ENCODE measurements at places on chromosomes 6 and 20.

DNA sequence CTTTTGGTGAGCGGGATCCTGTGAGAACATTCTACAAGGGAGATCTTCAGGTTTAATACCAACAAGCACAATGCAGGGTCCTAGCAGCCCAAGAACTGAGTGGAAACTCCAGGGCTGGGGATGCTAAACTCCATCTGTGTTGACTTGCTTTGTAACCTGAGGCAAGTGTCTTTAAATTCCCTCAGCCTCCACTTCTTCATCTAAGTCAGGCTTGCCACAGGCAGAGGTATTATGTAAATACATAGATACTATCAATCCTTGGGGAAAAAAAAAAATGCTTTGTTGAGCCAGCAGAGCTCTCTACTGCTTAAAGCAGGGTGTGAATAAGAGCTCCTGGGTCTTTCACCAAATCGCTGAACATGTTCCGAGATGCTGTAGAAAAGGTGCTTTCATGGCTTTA, 114.2 kb upstream of the PHACTR1 start:
- no peak for DNase-seq

- no peak for DNase-seq
Observed at GRCh38 chr6:138206862-138207261, 11.4 kb downstream of the PBOV1 start.

DNA sequence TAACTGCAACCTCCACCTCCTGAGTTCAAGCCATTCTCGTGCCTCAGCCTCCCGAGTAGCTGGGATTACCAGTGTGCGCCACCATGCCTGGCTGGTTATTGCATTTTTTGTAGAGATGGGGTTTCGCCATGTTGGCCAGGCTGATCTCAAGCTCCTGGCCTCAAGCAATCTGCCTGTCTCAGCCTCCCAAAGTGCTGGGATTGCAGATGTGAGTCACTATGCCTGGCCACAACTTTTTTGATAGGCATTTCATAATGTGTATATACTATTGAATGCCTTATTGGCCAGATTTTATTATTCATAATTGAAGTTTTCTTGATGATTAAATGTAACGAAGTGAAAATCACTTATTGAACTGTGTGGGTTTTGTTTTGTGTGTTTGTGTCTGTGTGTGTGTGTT, 27.9 kb downstream of the FIG4 start:
- DNase-seq, result no peak

DNA sequence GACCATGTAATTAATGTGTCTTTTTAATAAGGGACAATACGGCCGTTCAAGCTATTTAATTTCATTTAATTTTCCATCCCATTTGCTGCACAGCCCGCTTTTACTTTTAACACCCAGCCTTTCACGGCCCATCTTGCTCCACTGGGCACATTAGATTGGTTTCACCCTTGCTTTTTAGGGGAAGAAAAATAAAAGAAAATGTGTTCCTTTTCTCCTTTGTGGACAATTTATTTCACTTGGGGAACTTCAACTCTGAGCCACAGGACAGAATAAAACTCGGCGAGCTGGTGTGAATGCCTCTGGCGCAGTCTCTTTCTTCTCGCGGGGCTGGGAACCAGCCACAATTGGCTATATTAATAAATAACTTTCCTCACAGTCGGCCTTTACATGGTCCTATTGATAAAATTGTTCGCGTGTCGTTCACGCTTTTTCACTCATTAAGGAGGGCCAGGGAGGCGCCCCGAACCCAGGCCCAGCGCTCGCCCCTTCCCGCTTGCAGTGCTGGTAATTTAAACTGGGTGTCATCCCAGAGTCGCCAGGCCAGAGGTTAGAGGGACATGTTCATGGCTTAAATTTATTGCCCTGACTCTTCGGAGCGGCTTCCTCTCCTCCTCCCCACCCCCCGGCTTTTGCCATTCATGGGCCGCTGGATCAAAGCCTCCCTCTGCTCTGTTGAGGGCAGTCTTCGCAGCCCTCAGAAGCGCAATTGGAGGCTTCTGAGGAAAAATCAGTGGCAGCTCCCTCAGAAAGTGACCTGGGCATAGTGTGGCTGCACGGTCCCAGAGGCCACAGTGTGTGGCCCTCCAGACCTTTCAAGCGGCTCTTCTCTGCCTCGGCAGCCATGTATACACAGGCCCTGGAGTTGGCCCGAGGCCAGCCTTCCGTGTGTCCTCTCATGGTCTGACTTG, 2.2 kb upstream of the PRDM13 start:
- DNase-seq, result no peak

GRCh38 chr6:112457886-112458285, 110.8 kb downstream of the RFPL4B start:
- no peak for DNase-seq

- DNase-seq, result no peak
Observed at GRCh38 chr20:63544958-63545516, 2.5 kb downstream of the SRMS start.

DNA sequence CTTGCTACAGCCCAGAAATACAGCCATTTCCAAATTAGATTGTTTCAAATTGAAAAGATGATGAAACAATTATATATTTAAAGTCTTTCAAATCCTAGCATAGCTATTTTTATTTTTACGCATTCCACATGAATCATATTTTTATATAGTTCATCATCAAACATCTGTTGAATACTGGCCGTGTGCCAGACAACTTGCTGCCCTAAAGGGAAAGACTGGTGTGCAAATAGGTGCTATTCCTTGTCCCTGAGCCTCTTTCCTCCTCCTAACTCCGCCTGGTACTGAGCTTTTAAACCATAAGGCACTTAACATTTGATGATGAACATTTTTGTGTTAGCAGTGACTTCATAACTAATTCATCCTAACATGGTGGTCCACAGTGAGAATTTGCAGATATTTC, 18.7 kb upstream of the PLCG1 start:
- DNase-seq, result no peak

GRCh38 chr6:4486568-4487315, 289.5 kb upstream of the CDYL start:
- DNase-seq, result no peak

DNA sequence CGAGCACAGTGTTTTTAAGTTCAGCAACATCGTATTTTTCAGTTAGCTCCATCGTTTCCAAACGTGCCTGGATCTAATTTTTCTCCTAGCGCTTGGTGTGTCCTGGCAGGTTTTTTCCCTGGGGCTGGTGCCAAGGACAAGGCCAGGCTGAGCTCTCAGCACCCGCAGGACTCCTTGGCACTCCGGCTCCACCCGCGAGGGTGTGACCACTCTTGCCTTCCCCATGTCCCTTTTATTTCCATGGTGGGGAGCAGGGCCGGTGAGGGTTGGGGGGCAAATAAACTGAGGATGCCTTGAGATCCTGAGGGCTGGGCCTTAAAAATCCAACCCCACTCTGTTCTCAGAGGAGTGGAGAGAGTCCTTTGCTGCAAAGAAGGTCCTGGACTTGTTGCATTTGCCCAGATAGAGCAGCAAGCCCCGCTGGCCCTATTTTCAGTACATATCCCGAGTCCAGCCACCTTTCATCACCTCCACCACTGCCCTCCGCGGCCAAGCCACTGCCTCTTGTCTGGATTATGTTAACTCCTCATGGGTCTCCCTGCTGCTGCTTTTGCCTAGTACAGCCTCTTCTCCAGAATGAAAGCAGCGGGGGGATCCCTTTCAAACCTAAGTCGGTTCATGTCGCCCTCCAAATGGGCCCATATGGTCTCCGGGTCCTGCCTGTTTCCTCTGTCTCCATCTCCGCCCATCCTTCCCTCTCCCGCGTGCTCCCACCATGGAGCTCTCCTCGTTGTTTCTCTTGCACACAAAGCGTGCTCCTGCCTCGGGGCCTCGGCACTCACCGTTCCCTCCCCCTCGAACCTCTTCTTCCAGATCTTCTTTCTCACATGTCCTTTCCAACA, 4.5 kb upstream of the RAB44 start:
- no peak for DNase-seq

DNA sequence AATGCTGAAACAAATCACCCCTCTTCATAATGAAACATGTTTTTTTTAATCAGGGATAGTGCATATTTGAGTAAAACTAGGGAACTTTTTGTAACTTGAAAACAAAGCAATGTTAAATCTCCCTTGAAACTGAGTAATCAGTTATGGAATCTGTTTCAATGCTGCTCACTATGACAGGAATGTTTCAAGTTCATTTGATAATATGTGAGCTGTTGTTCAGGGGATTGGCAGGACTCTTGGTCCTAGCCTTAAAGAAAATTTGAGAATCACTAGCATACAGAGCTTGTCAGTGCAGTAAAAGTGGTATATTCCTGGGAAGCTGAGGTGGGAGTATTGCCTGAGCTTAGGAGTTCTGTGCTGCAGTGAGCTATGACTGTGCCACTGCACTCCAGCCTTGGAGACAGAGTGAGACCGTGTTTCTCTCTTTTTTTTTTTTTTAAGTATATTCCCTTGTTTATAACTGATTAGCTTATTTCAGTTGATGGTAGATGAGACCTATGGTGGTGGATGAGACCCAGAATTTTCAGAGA, 21.6 kb upstream of the CALHM6 start:
- no peak for DNase-seq

DNA sequence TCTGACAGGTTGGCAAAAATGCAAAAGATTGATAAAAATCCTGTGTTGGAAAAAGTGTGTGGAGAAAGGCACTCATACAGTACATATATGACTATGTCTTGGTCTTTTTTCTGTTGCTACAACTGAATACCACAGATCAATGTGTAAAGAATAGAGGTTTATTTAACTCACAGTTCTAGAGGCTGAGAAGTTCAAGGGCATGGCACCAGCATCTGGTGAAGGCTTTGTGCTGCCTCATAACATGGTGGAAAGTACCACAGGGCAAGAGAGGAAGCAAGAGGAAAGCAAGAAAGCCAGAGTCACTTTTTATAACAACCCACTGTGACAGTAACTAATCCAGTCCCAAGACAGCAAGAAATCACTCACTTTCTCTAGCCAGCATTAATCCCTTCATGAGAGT, 57.5 kb downstream of the ALDH8A1 start:
- DNase-seq, result no peak

- DNase-seq, result no peak
Observed at GRCh38 chr6:140594806-140595128, 1220.3 kb upstream of the CITED2 start.

DNA sequence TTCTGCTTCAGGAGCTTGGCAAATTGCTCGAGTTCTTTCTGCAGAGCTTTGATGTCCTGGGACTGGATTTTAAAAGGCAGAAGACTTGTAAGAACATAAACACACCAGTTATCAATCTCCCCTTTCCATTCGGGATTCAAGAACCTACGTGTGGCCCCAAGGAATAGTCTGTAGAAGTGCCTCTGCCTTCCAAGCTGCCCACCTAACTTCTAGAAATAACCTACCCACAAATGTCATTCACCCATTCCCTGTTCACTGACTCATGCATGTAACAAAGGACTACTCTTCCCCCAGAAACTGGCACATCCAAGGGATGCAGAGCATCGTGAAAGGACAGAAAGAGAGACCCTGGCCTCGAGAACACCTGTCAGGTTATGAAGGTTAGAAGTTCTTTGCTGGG, 4.5 kb downstream of the POU5F1 start:
- DNase-seq, result no peak

- DNase-seq, result no peak
Observed at GRCh38 chr6:134177236-134177635, 124.8 kb upstream of the SLC2A12 start.

DNA sequence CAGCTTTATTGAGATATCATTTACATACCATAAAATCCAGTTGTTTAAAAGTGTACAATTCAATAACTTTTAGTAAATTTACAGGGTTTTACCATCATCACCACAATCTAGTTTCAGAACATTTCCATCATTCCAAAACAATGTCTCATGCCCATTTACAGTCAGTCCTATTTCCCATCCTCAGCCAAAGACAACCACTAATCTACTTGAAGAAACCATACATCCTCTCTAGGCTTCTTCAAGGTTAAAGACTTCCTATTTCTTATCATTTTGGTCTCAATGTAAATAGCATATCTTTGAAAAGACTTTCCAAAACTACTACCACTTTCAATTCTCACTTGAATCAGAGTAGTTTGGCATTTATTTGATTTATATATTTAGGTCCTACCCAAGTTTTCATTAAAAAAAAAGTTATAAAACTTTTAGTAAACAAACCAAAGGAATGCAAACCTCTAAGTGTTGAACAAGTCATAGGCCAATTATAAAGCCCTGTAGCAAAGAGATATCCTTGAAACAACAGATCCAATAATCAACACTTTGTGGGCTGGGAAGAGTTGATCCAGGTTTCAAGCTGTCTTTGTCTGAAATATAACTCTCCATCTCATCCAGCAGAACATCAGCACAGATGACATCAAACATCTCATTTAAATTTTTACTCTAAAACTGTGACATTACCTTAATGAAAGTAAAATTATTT, 211.3 kb upstream of the RUNX2 start:
- no peak for DNase-seq

- no peak for DNase-seq
Observed at GRCh38 chr20:39756828-39757227, 794.7 kb downstream of the DHX35 start.

GRCh38 chr20:61760321-61760720, 305.4 kb downstream of the TAF4 start:
- DNase-seq, result no peak

DNA sequence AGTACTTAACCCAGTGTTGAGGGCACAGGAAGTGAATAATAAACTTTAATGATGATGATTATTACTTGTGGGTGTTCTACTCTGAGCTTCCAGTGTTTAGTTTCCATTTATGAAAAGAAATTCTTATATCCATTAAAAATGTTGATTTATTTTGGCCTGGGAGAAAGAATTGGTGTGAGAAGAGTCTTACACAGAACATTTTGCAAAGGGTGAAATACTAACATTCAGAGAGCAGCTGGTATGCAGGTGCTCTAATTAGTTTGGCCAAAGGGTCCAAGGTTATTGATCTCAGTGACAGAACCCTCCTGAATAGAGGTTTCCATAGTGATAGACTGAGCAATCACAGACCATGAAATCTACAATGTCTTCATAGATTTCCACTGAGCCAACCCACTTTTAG, 4.4 kb downstream of the OSER1 start:
- DNase-seq, result no peak

DNA sequence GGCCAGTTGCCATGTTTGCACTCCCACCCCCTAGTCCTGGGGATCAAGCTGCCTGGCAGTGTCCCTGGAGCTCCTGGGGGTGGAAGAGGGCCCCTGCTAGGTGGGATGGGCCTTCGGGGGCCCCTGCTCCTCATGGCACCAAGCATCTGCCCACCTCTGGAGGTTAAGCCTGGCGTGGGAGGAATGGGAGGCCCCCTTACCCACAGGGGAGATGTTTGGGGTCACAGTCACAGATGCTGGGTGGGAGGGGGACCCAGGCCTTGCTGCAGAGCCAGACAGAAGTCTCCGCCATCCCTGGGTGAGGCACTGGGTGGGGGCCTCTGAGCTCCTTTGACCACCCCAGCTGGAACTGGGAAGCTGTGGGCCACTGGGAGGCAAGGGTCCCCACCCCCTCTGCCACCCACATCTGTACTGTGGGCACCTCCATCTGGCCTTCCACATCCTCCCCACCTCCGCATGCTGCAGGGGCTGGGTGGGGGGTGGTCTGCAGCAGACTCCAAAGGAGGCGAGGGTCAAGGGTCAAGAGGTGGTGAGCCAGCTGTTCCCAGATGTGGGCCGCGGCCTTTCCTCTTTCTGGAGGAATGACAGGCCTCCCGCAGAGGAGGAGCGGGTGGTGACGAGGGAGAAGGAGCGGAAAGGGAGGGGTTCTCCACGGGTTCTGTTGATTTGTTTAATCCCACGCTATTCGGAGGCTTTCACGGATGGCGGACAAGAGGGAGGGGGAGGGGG, 41.5 kb downstream of the YTHDF1 start:
- DNase-seq, result no peak

Data from activated CD8-positive, alpha-beta memory T cell treated with anti-CD3 and anti-CD28 coated beads for 1 hour (primary cell).